MM.1S (cell line): ENCODE measurements at places on chromosomes 16 and 17.
A peak's percentile ranks its signal among the peaks of the same experiment; 100 is the strongest.

DNA sequence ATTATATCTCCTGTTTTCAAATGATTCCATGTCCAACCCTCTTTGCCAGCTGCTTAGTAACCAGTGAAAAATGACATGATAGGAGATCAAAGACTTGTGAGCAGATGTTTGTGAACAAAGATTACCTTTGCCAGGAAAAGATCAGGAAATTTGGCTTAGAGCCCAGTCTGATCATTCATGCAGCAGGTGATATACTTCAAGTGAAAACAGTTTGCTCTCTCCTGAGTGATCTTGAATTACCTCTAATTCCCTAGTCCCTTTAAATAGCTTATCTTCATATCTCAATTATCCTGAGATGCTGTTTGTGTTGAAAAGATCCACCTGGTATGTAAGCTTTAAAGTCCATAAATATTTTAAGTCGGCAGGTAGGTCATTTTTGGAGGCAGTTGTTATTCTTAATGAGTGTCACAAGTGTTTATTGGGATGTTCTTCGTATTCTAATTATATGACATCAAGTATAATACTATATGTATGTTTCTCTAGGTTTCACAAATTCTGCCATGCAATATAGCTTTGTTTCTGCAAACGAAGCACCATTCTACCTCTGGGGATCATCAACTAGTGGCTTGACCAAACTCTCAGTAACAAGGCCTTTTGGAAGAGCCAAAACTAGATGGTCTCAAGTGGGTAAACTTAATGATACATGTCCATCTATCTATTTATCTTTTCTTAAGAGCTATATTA lies 13.2 kb upstream of the VPS35L start:
- DNase-seq, result no peak

- DNase-seq, result no peak
Observed at GRCh38 chr17:5201011-5201410, 9.3 kb upstream of the ZNF594 start.

DNA sequence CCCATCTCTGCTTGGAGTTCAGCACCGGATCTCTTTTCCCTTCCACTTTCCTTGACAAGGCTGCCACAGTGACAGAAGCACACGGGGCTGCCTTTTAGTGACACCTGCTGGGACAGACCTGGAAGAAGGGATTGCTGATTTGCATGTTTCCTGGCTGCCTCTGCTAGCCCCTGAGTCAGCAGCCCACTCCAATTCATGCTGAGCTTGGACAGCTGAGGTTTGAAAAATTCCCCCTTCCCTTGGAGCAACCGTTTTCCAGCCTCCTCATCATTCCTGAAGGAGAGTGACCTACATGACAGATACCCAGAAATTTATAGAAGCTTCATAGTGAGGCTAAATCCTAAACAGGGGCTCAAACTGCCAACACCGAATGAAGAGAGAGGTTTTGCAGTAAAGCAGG lies 18.8 kb upstream of the RBL2 start:
- peak; percentile 53 for DNase-seq

- DNase-seq, result no peak
Observed at GRCh38 chr16:87835882-87836331, 33.4 kb downstream of the SLC7A5 start.

DNA sequence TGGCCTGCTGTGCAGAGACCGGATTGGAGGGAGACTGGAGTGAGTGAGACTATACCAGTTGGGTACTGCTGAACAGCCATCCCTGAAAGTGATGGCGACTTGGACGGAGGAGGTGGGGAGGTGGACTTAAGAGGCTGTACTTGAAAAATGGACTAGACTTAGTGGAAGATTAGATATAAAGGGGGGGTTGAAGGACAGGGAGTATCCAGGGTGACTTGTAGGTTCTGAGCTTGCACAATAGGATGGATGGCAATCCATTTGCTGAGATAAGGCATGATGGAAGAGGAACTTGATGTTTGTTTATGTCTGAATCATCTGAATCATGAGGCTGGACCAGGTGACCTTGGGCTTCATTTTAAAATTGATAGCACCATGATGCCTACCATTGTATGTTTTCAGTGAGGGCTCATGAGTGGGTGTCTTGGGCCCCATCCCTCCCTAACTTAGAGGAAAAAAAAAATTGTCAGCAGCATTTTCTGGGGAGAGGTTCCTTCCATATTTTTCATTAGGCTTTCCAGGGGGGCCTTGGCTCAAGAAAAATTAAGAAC lies 41.2 kb downstream of the PRKCA start:
- no peak for DNase-seq
